HCT116 (cell line): ENCODE measurements at places on chromosomes 2 and 18.

DNA sequence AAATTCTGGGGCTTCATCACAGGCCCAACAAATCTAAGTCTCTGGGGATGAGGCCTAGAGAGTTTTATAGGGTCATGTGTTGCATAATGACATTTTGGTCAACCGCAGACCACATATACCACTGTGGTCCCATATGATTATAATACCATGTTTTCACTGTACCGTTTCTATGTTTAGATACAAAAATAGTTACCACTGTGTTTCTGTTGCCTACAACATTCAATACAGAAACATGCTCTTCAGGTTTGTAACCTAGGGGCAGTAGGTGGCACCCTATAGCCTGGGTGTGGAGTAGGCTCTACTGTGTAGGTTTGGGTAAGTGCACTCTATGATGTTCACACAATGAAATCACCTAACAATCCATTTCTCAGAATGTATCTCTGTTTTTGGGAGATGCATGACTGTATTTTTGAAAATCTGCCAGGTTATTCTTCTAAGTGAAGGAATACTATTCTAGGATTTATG is 485.2 kb downstream of the PTPRM start:
- no peak for DNase-seq

DNA sequence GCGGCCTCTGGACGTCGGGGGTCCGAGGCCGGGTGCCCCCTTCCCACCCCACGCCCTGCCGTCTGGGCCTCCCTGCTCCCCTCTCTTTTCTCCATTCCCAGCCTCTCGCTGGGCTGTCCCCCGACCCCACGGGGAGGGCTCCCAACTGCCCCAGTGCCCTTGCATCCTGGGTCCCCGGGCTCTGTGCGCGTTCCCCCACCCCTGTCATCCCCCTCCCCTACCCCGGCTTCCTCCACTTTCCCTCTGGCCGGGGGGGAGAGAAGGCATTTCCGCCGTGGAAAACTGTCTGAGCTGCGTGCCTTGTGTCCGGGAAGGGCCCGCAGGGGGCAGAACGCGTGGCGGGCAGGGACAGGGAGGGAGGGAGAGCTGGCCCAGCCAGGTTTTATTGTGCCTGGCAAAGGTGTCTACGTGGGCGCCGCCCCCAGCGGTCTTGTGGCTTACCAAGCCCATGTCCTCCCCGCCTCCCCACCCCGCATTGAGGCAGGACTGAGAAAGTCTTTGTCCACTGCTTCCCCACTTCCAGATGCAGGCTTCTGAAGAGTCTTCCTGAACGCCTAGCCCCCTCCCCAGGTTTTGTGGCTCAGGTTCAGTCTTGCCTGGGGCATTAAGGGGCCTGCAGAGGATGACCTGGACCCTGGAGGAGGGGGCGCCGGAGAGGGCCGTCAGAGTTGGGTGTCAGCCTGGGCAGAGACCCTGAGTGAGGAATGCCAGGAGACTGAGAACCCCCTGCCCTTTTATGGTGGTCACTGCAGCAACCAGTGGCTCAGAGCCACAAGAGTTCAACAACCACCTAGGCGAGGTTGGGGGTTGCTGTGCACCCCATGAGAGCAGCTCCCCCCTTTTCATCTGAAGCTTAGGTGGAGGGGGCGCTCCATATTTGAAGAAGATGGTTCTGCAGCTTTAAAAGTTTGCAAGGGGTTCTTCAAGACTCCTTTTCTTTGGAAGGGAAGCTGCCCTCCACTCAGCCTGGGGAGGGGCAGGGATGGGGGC is 1.3 kb downstream of the ITM2C start:
- no peak for DNase-seq

DNA sequence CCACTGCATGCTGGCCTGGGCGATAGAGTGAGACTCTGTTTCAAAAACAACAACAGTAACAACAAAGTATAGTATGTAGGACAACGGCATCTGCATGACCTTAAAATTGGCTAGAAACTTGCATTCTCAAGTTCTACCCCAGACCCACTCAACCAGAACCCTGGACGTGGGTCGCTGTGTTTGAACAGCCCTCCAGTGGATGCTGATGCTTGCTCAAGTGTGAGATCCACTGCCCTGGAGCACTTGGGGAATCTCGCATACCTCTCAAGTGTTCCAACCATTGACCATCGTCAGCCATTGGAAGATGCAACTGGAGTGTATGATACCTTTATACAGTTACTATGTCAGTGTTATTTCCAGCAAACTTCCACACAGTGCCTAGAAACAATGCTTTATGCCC is 435.9 kb downstream of the DCDC2C start:
- no peak for DNase-seq

- DNase-seq: no peak
These were observed 33.2 kb upstream of the GRHL1 start for GRCh38 chr2:9918275-9918674.

GRCh38 chr18:62778976-62779869 is 63.9 kb downstream of the PHLPP1 start:
- no peak for DNase-seq

- no peak for DNase-seq
These were observed 73.4 kb downstream of the RPRM start for GRCh38 chr2:153405196-153405595.

DNA sequence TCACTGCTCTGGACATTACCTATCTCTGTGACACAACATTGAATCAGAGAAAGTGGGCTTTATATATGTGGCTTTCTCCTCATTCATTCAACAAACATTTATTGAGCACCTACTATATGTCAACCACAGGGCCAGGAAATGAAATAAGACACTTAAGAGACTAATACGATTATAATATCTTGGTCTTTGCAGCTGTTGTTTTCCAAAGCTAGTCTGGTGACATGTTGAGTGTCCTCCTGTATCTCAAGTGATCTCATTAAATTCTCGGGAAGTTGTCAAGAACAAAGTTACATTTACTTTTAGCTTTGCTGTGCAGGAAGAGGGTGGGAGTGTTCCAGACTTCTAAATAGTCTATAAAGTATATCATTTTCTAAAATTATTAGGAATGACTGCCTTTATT is 164.6 kb upstream of the SP5 start:
- no peak for DNase-seq

GRCh38 chr2:33660416-33661123 is 61.5 kb upstream of the FAM98A start:
- no peak for DNase-seq

DNA sequence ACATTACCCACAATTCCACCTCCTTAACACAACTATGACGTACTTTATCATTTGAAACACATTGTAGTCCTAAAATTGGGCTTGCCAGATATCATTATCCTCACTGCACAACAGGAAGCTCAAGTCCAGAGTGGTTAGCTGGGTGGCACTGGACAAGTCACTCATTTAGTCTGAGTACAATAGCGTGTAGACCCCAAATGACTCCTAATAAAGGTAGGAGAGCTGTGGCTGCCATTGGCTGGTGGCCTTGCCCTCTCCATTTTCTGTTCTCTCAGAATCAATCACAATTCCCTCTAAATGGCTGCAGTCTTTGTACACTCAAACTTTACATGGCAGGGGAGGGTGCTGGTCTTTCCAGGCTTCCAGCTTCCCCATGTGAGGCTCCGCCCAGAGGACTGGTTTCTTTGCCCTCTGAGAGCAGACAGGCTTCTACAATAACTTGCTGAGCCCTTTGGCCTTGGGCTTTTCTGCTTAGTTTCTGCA is 11.7 kb downstream of the PSTPIP2 start:
- no peak for DNase-seq

GRCh38 chr2:45278365-45279078 is 269.3 kb upstream of the SIX2 start:
- DNase-seq: no peak

GRCh38 chr2:7523481-7524120 is 606.4 kb downstream of the RNF144A start:
- no peak for DNase-seq

GRCh38 chr2:1793868-1794445 is 49.6 kb upstream of the PXDN start:
- no peak for DNase-seq

- no peak for DNase-seq
These were observed 46.9 kb downstream of the NFATC1 start for GRCh38 chr18:79442508-79443221.

- DNase-seq: peak; percentile 50
These were observed 114.2 kb downstream of the FHOD3 start for GRCh38 chr18:36411745-36412168.
